Fibroblast of skin of right quadriceps (primary cell): ENCODE measurements at places on chromosomes 3 and 15.
A peak's percentile ranks its signal among the peaks of the same experiment; 100 is the strongest.

GRCh38 chr15:98865397-98866339 lies 141.9 kb downstream of the PGPEP1L start:
- peak; percentile 82 for DNase-seq

- DNase-seq: peak; percentile 82
These were observed 17.5 kb downstream of the FAM240A start for GRCh38 chr3:46629551-46630517.

DNA sequence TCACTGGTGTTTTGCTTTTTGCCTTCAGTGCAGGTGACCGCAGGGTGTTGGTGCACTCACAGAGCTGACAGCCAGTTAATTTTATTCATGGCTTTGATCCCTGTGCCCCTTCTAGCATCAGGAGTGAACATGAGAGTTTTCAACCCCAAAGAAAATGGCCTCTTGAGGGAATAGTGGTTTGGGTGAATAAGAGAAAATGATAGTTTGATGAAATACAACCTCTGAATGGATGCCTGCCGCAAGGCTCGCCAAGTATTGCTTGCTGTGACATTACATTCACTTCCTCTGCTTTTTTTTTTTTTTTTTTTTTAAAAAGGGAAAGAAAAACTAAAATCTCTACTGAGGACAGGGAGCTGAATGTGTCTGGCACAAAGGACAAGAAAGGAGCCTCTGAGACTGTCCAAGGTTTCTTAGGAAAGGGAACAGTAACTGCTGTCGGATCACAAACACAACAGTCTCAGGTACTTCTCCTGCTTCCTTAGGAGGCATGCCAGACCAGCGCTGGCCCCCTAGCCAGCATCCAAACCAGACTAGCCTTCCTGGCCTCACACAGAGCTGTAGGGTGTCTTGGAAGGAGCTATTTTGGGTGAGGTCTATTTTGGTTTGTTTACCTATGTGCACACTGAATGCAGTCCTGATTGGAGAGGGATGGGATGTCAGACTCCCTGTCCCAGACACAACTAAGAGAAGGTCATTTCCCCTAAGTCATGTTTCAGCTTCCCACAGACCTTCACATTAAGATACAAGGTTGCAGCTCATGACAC lies 29.0 kb downstream of the CCDC80 start:
- DNase-seq: no peak

GRCh38 chr3:153291059-153291685 lies 129.1 kb downstream of the RAP2B start:
- DNase-seq: no peak

DNA sequence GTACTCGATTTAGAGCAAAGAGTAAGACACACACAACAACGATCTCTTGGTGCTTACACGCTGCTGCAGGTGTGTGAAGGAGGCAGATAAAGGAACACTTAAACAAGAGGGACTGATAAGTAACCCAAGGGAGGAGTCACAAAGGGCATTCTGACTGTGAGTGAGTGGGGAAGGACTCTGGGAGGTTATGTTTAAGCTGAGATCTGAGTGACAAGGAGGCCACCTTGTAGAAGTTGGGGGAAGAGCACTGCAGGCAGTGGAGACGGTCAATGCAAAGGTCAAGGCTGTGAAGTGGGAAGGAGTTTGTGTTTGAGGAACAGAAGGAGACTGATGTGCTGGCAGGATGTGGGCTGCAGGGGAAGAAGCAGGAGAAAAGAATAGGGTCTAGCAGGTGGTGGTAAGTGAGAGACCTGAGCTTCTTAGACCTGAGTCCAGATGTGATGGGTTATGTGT lies 63.1 kb downstream of the LPP start:
- no peak for DNase-seq

DNA sequence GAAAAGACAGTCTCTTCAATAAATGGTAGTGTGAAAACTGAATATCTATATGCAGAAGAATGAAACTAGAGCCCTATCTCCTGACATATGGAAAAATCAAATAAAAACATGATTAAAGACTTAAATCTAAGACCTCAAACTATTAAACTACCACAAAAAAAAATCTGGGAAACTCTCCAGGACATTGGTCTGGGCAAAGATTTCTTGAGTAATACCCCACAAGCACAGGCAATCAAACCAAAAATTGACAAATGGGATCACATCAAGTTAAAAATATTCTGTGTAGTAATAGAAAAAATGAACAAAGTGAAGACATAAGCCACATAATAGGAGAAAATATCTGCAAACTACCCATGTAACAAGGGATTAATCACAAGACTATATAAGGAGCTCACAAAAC lies 286.4 kb downstream of the TBC1D5 start:
- DNase-seq: peak; percentile 55

DNA sequence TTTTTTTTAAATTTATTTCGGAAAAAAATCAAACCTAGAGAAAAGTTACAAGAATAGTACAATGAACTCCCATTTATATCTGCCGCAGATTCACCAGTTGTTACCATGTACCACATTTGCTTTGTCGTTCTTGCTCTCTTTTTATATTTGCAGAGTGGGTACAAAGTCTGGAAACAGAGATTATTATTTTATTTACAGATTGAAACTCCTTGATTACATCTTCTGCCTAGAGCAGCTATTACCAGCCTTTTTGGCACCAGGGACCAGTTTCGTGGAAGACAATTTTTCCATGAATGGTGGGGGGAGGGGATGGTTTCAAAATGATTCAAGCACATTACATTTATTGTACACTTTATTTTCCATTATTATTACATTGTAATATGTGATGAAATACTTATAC lies 8.3 kb downstream of the MEF2A start:
- no peak for DNase-seq

GRCh38 chr3:133937061-133937686 lies 41.5 kb upstream of the RAB6B start:
- DNase-seq: no peak

- DNase-seq: peak; percentile 92
These were observed 8.1 kb downstream of the CAV3 start for GRCh38 chr3:8741581-8742261.

- no peak for DNase-seq
These were observed 998.6 kb downstream of the NAALADL2 start for GRCh38 chr3:175857666-175858270.

DNA sequence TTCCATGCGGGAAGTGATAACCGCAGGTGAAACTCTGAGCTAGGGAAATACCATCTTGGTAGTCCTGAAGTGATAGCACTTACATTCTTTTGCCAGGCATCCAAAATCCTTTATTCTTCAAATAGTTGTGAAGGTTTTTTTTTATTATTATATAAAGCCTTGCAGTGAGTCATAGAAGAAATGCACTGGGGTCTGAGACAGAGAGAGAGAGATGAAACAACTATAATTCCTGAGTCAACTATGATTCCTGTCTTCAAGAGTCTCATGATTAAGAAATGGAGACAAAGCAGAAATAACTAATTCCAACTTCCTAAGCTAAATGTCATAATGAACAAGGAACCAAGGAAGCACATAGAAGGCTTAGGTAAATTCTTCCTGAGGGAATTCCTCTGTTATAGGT lies 495.6 kb downstream of the LPP start:
- peak; percentile 68 for DNase-seq

DNA sequence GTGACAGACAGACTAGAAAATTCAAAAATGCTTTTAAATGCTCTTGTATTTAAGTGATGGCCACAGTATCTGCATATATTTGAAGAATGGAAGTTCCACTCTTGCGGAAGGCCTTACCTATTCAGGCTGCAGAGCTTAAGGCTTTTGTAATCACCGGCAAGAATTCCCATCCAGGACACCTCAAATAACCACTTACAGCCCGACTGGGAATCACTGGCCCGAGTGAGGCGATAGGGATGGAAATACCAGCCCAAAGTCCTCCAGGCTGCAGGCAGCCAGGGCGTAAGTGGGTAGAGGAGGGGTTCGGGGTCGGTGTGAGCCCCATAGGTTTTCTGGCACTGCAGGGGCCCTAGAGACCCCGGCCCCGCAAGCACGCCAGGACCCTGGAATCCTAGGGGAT lies 9.5 kb downstream of the CMTM7 start:
- DNase-seq: no peak
